ENCODE measurements at places on chromosomes 3 and 15. TPM values are rescaled to one million over a fixed set of nuclear protein-coding genes. Genes with fewer than 3 reads are reported as not detected.

The ITIH1 gene
- not detected for total RNA-seq

The RLBP1 gene
- not detected for total RNA-seq

The ATP11B gene
- 449 TPM for total RNA-seq

The FGD5 gene
- 1.2 TPM for total RNA-seq

The GPR62 gene
- total RNA-seq = not detected

The PRRT3 gene
- total RNA-seq = 0.58 TPM

The GOLGA6L10 gene
- total RNA-seq = 1.0 TPM

The ADPGK gene
- 97.2 TPM for total RNA-seq

The FAM107A gene
- total RNA-seq = 35.2 TPM

The ZNF501 gene
- 7.2 TPM for total RNA-seq

The TLR9 gene
- not detected for total RNA-seq

The FSTL1 gene
- 117 TPM for total RNA-seq

The AP3B2 gene
- 2.0 TPM for total RNA-seq

The KNG1 gene
- total RNA-seq = not detected

The ENTPD3 gene
- total RNA-seq = not detected

The UBA7 gene
- total RNA-seq = 36.2 TPM

The FOXB1 gene
- total RNA-seq = not detected

The GOLGA8S gene
- 0.58 TPM for total RNA-seq

The SIDT1 gene
- total RNA-seq = 142 TPM

The SCAMP5 gene
- 13.4 TPM for total RNA-seq

The DUOXA2 gene
- total RNA-seq = 34.4 TPM

The IL20RB gene
- 4.2 TPM for total RNA-seq

The SLC28A2 gene
- 48.8 TPM for total RNA-seq

The XCR1 gene
- total RNA-seq = not detected

The EOMES gene
- not detected for total RNA-seq

The DISP2 gene
- total RNA-seq = 10.1 TPM

The GPR160 gene
- 0.58 TPM for total RNA-seq

The CCR8 gene
- not detected for total RNA-seq

The ALAS1 gene
- total RNA-seq = 51.6 TPM

The ANAPC13 gene
- 3.2 TPM for total RNA-seq

The WDR93 gene
- total RNA-seq = not detected

The LMAN1L gene
- 5.9 TPM for total RNA-seq

The CD80 gene
- 0.14 TPM for total RNA-seq

The GOLGA6L7 gene
- total RNA-seq = not detected

The MGA gene
- 23.2 TPM for total RNA-seq

The TAGLN3 gene
- total RNA-seq = not detected

The RBSN gene
- 4.3 TPM for total RNA-seq

The ARRDC4 gene
- 51.0 TPM for total RNA-seq

The CLDN18 gene
- total RNA-seq = 5.3 TPM

The CATSPER2 gene
- 3.5 TPM for total RNA-seq

The NDN gene
- 11.1 TPM for total RNA-seq

The TRIM42 gene
- total RNA-seq = not detected

The THRB gene
- 47.3 TPM for total RNA-seq

The PPP1R14D gene
- total RNA-seq = not detected

The GYG1 gene
- 4.9 TPM for total RNA-seq

The TLE3 gene
- total RNA-seq = 18.9 TPM

The ST3GAL6 gene
- 129 TPM for total RNA-seq

The MKRN2OS gene
- total RNA-seq = not detected

Data from stomach (tissue), 19 donors.